GM04504 (cell line): ENCODE measurements at places on chromosomes 12 and 14.
A peak's percentile ranks its signal among the peaks of the same experiment; 100 is the strongest.

DNA sequence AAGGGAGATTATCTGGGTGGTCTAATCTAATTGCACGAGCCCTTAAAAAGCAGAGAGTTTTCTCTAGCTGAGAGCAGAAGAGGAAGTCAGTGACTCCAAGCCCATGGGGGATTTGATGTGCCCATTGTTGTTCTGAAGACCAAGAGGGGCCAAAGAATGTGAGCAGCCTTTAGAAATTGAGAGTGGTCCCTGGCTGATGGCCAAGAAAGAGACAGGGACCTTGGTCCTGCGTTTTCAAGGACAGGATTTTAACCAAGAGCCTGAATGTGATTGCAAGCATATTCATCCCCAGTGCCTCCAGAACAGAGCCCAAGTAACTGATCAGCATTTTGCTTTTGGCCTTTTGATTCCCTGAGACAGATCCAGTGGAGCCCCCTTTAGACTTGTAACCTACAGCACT, 1353.9 kb downstream of the AACS start:
- no peak for DNase-seq

- DNase-seq = no peak
Measured at GRCh38 chr12:26273811-26274210, 78.4 kb downstream of the SSPN start.

GRCh38 chr14:71271166-71271945, 364.1 kb downstream of the PCNX1 start:
- no peak for DNase-seq

- DNase-seq = no peak
Measured at GRCh38 chr14:84403585-84403984, 1126.4 kb upstream of the FLRT2 start.

GRCh38 chr12:52280319-52280795, 5.9 kb downstream of the KRT86 start:
- DNase-seq = peak; percentile 88

GRCh38 chr14:95319312-95320077, at the start of gene CLMN:
Gene CLMN, minus strand, starts transcription at chr14:95319908. Its CDS starts 116 bp downstream, at chr14:95319792.
- peak; percentile 1 for DNase-seq

DNA sequence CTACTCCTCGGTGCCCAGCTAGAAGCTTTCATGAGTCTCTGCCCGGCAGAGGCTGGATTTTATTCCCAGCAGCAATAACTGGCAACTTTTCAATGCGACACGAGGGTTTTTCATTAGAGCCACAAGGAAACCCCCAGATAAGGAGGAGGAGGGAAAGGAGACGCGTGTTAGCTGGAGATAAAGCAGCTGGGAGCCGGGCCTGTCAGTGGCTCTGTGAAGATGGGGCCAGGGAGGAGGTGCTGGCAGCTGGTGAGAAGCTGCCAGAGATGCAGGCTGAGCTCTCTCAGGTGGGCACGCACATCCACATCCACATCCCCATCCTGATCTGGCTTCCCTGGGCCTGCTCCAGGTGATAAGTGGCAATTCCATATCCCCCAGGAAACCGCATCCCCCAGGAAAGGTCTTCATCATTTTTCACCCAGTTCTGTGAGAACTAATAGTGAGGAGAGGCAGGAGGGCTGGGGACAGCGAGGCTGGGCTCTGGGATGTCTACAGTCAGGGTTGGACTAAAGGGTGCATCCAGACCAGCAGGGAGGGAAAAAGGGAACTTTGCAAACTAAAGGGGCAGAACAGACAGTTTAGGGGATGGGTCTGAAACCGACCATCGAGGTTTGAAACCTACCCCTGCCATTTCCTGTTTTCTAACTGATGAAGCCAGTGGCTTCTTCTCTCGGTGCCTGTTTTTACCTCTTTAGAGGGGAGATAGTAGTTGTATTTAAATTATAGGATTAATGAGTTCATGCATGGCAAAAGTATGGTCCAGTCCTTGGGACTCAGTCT, 413.2 kb downstream of the DPF3 start:
- DNase-seq = no peak

- no peak for DNase-seq
Measured at GRCh38 chr14:92441751-92442504, 71.7 kb upstream of the RIN3 start.
